ENCODE measurements at places on chromosomes 5 and 9.

DNA sequence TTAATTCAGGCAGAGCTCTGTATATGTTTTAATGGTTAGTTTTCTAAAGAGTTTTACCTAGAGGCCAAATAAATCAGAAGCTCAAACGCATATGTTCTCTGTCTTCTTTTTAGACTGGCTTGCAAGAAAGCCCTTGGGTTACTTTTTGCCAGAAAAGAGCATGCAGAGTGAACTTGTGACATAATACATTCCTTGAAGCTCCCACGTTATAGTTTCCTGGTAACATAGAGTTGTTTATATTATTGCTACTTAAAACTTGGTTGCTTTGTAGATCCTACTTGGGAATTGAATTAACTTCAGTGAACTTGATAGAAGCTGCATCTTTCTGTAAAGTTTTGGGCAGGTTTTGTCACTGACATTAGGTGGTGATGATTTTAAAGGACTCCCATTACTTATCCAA lies 102.9 kb downstream of the C9orf152 start:
- DNase-seq = no peak

DNA sequence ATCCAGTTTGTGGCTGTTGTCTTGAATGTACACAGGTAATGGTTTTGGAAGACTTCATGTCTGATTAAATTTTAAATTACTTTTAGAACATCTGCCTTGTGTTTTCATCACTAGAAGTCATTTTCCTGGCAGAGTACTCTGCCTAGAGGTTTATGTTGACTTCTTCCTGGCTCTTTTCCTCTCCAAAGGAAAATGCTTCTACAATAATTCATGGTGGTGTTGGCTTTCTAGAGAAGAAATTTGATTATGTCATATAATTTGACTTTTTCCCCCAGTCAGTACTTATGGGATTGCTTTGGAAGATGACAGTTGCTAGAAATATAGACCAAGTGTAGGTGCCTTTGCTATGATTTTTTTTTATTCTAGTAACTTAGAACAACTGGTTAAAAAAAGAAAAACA lies 46.8 kb downstream of the F2RL2 start:
- DNase-seq = no peak

- DNase-seq = no peak
Observed at GRCh38 chr9:137095664-137096517, 9.1 kb downstream of the MAN1B1 start.

- no peak for DNase-seq
Observed at GRCh38 chr5:2813678-2814077, 62.2 kb upstream of the IRX2 start.

DNA sequence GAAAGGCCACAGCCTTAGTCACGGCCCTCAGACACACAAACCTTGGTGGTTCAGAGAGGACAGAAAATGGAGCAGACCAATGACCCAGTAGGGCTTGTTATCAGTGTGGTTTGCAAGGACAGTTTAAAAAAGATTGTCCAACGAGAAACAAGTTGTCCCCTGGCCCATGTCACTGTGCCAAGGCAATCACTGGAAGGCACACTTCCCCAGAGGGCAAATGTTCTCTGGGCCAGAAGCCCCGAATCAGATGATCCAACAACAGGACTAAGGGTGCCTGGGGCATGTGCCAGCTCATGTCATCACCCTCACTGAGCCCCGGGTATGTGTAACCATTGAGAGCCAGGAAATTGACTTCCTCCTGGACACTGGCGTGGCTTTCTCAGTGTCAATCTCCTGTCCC lies 950.1 kb upstream of the CTNND2 start:
- no peak for DNase-seq

- DNase-seq = no peak
Observed at GRCh38 chr9:38662763-38663593, 42.6 kb upstream of the ANKRD18A start.

DNA sequence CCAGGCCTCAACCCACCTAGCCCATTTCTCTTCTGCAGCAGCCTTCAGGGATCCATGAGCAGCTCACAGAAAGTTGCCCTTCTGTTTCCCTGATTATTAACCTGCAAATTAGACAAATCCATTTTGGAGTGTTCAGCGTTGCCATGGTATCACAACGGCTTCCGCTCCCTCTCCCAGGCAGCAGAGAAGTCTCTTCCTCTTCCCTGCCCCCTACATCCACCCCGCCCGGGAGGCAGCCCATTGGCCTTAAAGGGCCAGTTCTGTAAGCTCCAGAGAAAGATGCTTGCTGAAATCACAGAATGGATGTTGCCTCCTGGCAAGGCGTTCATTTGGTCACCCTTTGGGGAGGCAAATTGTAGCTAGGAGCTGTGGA lies 47.7 kb upstream of the BOD1 start:
- DNase-seq = no peak

- no peak for DNase-seq
Observed at GRCh38 chr9:129383561-129384490, 205.8 kb upstream of the IER5L start.

DNA sequence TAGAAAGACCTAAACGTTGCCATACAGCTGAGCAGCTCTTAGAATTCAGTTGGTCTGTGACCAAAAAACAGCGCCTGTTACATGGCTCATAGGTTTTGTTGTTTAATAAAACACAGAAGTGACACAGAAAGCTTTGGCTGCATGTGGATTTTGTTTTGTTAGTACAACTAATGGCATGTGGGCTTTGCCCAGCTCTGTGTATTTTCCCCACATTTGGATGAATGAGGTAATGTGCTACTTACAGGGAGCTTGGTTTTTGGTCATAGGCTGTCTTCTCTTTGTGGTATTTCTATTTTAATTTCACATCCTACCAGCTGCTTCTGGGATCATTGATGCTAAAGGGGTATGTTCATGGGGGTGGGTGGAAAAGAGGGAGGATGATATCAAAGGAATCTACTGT lies 37.0 kb upstream of the POU4F3 start:
- DNase-seq = no peak

GRCh38 chr5:94771742-94772141 lies 153.3 kb downstream of the SLF1 start:
- DNase-seq = no peak

DNA sequence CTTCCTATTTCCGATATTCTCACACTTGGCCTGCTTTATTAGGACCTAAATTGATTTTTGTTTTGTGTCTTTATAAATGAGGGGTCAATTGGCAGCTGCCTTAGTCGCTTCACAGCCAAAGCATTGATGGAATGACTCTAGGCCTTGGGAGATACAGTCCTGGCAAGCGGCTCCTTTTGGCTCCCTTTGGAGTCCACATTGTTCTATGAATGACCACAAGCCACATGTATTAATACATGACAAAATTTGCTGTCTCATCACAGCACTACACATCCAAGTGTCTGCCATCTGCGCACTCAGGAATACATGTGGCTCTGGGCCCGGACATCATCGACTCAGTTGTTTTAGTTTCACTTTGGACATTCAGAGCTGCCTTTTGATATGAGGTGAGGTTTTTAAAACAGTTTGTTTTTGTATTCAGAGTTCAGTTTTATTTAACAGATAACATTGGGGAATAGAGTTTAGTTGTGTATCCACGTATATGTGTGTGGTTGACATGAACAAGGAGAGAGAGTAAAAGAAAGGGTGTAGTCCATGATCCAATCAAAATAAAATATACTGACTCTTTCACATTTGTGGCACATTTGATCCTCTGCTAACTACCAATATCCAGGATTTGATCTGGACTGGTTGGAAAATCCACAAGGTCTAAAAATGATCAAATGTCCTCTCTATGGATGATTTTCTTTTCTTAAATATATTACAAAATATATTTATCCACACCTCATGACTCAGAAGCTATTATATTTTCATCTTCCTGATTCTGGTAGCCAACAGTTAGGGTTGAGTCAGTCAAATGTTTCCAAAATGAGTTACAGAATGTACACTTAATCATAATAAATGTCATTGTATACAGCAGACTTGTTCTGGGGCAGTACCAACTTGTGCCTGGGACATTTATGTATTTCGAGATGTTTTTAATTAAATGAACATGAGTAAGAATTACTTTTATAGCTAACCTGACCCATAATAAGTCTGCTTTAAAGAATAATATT lies 114.0 kb upstream of the MTAP start:
- DNase-seq = no peak

DNA sequence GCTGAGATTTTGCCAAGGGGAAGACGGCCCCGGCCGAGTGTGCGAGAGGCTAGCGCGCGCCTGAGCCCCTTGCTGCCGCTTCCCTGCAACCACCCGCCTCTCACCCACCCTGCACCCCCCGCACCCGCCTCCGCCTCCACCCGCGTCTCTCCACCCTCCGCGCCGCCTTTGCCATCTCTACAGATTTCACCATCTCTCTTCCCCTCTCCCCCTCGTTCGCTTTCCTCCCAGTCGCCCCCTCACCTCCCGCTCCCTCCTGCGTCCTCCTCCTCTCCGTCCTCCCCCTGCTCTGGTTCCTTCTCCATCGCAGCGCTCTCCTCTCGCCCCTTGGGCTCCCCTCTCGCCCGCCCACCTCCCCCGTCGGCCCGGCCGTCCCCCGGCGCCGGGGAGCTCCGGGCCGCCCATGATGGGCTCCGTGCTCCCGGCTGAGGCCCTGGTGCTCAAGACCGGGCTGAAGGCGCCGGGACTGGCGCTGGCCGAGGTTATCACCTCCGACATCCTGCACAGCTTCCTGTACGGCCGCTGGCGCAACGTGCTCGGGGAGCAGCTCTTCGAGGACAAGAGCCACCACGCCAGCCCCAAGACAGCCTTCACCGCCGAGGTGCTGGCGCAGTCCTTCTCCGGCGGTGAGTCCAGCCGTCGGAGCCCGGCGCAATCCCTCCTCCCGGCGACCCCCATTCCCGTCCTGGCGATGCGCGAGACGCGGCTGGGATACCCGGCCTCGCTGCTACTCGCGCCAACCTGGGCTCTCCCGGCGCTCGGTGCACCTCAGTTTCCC lies at the start of gene PRDM12:
Gene PRDM12, plus strand, starts transcription at position 344 of the 778 bp plus-strand sequence. Its CDS starts 60 bp downstream, at position 404.
- DNase-seq = no peak

- DNase-seq = no peak
Observed at GRCh38 chr5:68070591-68071281, 144.8 kb upstream of the PIK3R1 start.

DNA sequence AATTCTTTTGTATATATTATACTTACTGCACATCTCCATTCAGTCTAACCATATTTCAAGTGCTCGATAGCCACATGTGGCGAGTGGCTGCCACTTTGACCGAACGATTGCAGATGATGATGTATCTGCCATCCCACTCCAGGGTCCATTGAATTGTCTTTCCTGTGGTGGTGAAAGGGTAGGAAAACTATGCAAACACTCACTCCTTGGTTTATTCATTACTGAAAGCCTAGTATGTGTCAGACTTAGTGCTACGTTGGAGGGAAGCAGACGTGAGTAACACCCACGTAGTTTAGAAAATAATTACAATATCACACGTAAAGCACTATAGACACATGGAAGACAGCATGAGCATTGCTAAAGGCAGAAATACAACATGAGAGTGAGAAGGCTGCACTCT lies 353.7 kb downstream of the CSNK1G3 start:
- DNase-seq = no peak

DNA sequence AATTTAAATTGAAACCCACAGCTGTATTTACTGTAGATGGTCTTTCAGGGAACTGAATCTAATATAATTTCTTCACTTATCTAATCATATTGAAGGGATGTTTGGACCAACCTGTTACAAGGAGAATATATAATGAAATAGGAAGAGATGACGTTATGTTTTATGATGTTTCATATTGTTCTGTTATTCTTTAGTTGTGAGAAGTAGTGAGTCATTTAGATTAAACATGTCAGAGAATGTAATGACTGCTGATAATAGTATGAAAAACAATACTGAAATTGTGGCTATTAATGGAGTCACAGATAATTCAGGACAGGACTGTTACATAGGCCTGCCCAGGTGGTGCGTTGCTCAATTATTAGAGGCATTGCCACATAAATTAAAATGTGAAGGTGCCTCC lies 1993.4 kb downstream of the EFNA5 start:
- DNase-seq = no peak

DNA sequence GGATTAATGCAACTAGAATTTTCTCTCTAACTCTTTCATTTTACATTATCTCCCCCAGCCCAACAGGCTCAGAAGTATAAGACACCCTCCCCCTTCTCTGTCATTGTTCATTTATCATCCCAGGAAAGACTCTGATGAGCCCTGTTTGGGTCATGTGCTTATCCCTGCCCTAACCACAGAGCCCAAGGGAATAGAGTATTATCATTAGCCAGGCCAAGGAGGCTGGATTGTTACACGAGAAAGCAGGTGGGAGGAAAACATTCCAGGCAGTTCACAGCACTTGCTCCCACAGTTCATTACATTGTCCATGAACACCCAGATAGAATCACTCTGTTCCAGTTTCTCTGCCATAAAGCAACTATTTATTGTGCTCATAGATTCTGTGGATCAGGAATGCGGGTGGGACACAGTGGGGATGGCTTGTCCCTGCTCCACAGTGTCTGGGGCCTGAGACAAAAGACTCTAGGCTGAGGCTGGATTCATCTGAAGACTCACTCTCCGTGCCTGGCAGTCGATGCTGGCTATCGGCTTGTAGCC lies 59.5 kb upstream of the TMEM215 start:
- DNase-seq = no peak

DNA sequence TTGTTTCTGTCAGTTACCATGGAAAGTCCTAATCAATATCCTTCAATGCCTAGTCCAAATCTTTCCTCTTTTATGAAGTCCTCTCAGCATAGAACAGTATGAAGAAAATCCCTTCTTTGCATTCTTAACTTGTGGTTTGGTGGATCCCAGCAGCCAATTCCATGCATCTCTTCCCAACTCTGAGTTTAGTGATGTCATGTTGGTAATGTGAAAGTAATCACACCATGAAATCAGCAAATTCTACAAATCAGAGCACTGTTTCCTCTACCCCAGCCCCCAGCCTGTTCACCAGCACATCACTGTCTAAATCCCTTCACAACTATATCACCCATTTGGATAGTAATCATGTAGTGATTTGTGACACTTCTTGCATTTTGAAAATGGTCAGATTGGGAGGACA lies 4.7 kb upstream of the C1QTNF2 start:
- DNase-seq = no peak

DNA sequence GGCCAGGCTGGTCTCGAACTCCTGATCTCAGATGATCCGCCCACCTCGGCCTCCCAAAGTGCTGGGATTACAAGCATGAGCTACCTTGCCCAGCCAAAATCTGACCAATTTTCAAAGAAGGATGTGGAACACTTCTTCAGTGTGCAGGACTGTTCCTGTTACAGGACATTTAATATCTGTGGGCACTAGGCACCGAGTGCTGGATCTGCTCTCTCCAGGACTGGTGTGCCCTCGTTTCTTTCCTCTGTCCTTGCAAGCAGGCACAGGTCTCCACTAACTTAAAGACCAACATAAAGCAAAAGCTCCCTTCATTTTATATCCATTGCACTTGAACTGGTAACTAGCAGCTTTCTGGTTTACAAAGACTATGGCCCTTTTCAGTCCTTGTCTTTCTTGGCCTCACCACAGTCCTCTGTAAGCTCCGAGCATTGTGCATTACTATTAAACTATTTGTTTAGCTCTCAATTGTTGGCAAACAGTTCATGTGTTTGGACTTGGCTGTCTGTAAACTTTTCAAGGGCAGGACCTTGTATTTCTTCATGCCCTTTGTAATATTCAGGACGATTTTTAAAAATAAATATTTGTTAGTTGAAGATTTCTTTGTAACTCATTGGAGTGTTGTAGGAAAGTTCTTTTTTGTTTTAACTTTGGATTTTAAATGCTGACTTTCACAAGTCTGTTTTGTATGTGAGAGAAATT lies 37.3 kb downstream of the ARHGEF28 start:
- no peak for DNase-seq

GRCh38 chr5:65137631-65138030 lies 344.1 kb downstream of the ADAMTS6 start:
- DNase-seq = no peak
